NCI-H226 (cell line): ENCODE measurements at places on chromosomes 2 and 18.

- no peak for DNase-seq
These were observed 22.8 kb upstream of the DAW1 start for GRCh38 chr2:227848586-227848985.

GRCh38 chr2:221381928-221382488 lies 190.1 kb downstream of the EPHA4 start:
- no peak for DNase-seq

DNA sequence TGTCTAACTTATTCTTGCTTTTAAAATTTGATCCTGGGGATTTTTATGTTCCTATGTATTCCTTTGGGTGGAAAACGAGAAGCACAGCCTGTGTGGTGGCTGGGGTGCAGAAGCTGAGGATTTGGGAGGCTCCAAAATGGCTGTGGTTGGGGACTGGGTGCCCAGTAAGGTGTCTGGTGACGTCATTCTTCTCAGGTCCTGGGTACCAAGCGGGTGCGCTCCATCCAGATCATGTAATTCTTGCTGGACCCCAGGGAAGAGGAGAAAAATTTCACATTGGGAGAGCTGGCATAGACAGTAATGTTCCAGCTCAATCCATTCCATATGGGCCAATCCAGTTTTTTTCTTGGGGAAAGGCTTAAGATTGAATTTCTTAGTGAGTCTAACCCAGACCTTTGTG lies 61.1 kb upstream of the THOC1 start:
- DNase-seq: no peak

DNA sequence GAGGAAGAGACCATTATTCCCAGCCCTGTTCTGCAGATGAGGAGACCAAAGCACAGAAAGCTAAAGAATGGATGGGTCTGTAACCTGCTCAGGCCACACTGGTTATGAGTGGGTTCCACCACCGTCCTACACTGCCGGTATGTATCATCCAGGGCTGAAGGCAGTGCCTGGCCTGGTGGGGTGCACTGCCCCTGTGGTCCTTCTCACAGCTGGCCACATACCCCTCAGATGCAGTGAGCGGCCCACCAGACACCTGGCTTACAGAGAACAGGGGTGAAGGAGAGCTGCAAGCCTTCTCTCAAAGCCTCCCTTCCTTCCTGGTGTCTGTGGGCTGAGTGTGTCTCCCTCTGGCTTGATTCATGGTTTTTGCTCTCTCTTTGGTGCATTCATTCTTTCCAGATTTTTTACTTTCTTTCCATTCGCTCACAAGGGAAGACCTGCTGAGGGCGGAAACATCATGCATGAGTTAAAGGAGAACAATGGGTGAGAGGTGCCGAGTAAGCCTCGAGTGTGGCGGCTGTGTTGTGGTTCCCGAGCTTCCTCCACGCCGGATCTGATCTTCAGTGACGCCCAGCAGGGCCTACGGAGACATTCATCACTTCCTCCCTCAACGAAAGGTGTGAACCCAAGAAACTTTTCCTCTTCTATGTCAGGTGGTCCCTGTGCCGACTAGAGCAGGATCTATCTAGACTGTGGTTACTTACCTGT lies 62.1 kb upstream of the REL start:
- no peak for DNase-seq

DNA sequence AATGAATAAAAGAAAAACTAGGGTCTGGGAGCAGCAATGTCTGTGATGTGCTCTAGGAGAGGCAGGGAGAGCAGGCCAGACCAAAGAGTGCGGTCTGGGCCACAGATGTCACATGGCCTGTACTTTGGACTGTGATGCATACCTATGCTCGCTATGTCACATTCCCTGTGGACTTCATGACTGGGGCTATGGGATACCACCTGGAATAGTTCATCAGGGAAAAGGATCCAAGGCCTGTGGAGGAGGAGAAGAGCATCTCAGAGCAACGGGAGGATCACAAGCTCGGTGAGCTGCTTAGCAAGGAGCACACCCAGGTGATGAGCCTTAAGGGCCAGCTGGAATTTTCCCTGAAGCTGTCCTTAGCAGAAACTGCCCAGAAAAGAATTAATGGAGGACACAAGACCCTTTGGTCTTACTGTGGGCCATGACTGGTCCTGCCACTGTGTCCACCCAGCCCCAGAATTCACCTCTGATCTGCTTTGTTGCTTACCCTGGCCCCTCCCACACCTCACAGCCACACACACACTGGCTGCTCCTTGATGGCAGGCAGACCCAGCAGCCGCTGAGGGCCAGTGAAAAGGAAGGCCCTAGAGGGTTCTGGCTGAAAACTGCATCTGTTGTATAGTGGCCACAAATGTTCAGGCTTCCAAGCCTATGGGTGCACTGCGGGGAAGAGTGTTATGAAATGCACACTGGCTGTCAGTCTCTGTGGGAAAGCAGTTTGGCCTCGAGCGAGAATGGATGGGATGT lies 25.3 kb upstream of the GCC2 start:
- DNase-seq: no peak

- DNase-seq: no peak
These were observed 8.6 kb downstream of the ZEB2 start for GRCh38 chr2:144511226-144511810.

- DNase-seq: peak; percentile 73
These were observed 187.4 kb downstream of the ZEB2 start for GRCh38 chr2:144332356-144333142.

DNA sequence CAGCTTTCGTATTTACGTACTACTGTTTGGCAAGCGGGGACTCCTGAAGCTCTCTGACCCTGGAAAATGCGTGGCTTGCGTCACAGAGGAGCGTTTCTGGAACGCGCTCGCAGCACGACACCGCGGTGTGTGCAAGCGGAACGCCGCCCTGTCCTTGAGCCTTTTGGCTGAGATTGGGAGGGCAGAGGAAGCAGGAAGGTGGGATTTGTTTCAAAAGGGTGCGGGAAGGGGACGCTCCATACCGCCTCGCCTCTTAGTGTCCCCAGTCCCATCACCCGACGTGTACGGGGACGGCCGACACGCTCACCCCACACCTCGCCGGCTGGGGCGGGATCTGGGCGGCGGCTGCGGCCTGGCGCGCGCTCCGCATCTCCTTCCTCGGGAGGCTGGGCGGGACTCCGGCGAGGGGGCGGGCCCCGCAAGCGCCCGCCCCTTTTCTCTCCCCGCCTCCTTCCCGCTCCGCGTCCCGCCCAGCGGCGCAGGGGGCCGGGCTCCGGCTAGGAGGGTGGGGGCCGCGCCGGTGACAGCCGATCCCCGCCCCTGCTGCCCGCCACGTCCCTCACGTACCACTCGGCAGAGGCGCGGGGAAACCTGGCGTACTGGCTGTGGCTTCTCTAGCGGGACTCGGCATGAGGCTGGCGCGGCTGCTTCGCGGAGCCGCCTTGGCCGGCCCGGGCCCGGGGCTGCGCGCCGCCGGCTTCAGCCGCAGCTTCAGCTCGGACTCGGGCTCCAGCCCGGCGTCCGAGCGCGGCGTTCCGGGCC lies at the start of gene PDK1:
TSS of gene PDK1 (plus strand) at position 569 of the 762 bp plus-strand sequence. CDS start at position 630, 61 bp downstream.
- peak; percentile 73 for DNase-seq

DNA sequence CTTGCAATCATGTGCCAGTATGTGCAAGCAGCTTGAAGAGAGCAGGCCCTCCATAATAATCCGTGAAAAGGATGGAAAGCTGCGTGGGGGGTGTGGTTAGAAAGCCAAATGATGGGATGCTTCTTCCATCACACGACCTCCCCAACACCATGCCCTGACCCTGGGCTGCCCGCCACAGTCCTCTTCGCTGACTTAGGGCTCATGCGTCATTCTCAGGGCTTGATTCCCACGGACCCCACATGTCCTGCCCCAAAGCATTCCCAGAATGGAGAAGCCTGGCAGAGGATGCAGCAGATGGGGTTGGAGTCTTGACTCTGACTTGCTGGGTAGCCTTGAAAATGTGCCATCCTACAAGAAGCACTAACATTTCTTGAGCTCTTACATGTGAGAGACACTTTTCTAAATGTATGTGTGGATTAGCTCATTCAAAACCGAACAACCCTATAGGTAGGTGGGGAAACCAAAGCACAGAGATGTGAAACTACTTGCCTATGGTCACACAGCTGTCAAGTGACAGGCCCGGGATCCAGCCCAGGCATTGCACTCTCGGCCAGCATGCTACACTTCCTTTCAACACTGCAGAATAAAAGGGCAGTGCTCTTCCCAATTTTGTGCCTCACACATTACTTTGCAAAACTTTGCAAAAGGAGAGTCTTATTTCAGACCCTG lies 3.7 kb downstream of the TNS1 start:
- DNase-seq: no peak

GRCh38 chr18:45727068-45727467 lies 3.1 kb downstream of the SLC14A1 start:
- DNase-seq: no peak

GRCh38 chr2:33488715-33489540 lies 12.5 kb downstream of the RASGRP3 start:
- DNase-seq: no peak

DNA sequence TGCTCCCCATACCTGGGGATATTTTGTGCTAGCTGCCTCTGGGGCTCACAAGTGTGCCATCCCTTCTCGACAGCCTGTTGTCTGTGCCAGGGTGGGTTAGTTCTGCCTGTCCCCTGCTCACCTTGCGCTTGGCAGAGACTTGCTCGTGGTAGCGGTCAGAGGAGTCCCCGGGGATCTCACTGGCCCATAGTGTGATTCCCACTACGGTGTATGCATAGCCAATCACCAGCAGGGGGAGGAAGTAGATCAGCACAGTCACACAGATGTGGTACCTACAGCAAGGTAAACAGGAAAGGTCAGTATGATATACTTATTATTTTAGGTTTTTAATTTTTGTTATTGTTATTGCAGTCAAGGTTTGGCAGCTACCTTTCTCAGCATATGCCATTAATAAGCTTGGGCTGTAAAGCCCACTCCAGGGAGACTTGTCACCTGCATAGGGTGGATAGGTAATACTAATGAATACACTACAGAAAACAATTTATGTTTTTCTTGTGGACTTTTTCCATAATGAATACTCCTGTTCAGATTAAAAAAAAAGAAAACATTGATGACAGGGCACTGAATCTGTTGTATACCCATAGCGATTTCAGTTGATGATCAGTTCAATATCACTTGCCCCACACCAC lies 95.2 kb downstream of the POLE4 start:
- no peak for DNase-seq

DNA sequence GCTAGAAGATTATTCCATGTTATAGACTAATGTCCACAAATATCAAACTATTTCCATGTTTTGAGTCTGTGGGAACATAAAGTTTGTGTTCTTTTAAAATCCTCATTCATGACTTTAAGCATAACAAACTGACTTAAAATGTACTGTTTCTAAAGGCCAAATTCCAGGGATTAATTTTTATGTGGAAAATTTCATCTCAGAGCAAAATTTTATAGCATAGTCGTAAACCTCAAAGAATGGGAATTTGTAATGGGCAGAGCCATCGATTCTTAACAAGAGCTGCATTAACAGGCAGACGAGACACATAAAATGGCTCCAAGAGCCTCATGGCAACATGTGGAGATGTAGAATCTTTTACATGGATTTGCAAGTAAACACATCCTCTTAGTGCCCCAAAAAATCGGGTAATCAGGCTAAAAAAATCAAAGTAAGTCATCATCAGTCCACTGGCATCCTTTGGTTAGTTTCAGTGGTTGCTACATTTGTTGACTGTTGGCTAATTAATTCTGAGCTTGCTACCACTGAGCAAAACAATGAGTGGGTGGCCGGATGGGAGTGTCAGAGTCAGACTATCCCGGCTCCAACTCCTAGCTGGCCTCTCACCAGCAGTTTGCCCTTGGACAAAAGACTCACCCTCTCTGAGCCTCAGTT lies 119.6 kb downstream of the FAM210A start:
- no peak for DNase-seq

DNA sequence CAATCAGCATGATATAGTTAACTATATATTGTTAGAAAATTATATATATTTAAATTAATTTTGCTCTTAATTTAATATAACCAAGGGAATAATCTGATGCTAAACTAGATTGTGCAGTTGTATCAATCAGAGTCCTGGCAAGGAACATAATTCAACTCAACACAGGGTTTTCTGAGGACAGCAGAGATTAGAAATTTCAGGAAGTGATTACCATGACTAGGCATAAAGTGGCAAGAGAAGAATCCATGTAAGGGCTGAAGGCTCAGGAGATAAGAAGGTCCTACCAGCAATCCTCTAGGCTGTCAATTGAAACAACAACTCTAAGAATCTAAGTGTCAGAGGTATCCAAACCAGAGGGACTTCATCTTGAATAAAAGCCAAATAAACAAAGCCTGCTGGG lies 807.8 kb downstream of the DSC3 start:
- DNase-seq: no peak

GRCh38 chr2:127721978-127722355 lies 20.7 kb downstream of the SFT2D3 start:
- peak; percentile 14 for DNase-seq

DNA sequence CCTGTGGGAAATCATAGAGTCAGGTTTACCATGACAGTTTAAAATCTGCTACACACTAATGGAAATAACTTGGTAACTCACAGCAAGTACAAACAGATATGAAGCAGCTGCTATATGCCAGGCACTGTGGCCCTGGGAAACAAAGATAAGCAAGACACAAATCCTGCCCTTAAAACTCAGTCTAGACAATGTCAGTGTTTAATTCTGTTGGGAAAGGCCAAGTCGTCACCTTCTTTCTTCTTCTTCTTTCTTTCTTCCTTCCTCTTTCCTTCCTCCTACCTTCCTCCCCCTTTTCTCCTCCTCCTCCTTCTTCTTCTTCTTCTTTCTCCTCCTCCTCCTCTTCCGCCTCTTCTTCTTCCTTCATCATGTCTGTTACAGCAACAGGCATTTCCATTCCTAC lies 26.8 kb downstream of the PLEK start:
- no peak for DNase-seq

- no peak for DNase-seq
These were observed 746 bp upstream of the IL37 start for GRCh38 chr2:112910219-112910618.

DNA sequence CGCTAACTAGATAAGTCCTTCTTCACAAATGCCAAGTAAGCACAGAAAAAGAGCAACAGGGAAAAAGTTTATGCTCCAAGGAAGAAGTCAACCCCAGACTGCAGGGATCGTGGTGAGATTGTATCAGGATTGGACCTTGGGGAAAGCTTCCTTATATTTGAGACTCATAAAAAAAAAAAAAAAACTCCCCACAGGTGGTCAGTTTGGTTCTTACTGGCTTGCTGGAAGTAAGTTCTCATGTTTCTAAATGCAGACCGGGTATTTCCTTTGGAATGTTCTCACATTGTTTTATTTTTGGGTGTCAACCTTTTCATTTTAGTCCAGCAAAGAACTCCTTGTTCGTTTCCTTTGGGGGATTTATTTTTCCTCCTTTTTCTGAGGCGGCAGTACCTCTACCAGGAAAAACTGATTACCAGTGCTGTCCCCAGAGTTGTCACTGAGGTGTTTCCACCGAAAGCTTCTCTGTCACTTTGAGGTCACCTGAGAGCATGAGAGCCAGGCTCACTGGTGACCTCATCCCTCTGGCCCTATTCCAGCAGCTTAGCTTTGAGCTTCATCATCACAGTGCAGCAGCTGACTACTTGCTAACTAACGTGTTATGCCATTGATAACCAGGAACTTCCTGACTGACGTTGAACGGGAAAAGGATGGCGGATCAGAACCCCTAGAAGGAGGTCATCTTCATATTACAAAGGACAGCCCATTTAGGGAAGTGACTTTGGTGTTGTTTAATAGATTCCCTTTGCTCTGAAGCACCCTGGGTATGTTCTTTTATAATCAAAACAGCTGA lies 16.8 kb upstream of the ATP8B1 start:
- DNase-seq: peak; percentile 62

GRCh38 chr2:85584354-85584856 lies at the start of gene VAMP5:
VAMP5 (plus strand) TSS chr2:85584431; CDS start chr2:85584491, 60 bp downstream.
- no peak for DNase-seq

GRCh38 chr2:19937004-19937403 lies 35.2 kb upstream of the TTC32 start:
- DNase-seq: no peak

- no peak for DNase-seq
These were observed 16.1 kb downstream of the PRELID3A start for GRCh38 chr18:12423820-12424219.

GRCh38 chr2:97713296-97714083 lies at the start of gene ZAP70:
ZAP70 (plus strand) TSS chr2:97713576; CDS start chr2:97724037, 10,461 bp downstream.
- no peak for DNase-seq
